ENCODE measurements at places on chromosomes 12 and 14. TPM values are rescaled to one million over a fixed set of nuclear protein-coding genes. Genes with fewer than 3 reads are reported as not detected.

PAPLN gene
- total RNA-seq, result not detected

ARHGAP9 gene
- total RNA-seq, result 0.18 TPM

TMEM229B gene
- total RNA-seq, result 0.41 TPM

RARG gene
- 58.9 TPM for total RNA-seq

DNA sequence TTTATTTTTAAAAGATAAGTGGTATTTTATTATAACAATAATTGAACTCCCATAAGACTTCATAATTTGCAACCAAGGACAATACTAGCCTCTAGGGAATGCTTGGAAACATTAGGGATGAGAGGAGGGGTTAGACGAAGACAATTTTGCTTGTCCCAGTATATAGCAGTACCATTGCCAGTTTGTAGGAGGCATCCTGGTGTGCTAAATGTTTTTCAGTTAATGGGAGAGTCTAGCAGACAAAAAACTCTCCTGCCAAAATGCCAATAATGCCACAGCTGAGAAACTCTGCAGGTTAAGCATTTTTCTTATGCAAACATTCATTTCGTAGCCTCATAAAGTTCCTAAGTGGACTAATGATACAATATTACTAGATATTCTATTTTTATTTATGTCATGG lies 38.1 kb downstream of the RASSF9 start:
- no peak for DNase-seq

GRCh38 chr14:32552766-32553165 lies 223.7 kb downstream of the AKAP6 start:
- DNase-seq, result no peak

GRCh38 chr12:55847033-55847432 lies 4.3 kb upstream of the MMP19 start:
- no peak for DNase-seq

DNA sequence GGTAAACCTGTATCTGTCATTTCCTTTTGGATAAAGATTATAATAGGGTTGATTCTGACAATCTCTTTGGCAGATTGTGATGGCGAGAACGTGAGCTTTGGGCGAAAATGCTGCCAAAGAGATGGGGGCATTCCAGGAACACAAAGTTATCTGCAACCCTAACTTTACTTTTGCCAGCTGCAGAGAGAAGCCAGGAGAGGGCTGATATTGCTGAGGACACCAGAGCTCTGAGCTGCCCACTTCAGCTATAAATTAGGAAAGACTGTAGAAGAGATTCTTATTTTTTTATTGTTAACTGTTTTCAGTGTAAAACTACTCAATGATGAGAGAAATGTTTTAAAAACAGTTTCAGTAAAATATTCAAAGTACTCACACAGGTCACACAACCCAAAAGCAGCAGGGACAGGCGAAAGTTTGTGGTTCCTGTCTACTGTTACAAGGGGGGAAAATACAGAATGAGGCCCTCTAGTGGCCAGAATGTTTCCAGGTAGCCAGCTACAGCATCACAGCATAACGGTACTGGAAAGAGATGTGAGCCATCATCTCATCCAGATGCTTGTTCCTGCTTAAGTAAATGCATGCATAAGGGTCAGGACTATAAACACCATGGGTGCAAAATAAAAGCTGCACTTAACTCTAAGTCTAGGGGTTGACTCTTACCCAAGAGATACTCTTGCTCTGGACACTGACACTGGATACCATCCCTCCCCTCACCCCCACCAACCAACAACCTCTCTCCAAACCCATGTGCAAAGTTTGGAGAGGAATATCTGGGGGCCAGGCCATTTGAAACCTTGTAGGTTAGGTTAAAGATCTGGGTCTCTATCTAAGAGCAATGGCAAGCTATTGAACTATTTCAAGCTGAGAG lies 498.4 kb downstream of the RMST start:
- no peak for DNase-seq

DNA sequence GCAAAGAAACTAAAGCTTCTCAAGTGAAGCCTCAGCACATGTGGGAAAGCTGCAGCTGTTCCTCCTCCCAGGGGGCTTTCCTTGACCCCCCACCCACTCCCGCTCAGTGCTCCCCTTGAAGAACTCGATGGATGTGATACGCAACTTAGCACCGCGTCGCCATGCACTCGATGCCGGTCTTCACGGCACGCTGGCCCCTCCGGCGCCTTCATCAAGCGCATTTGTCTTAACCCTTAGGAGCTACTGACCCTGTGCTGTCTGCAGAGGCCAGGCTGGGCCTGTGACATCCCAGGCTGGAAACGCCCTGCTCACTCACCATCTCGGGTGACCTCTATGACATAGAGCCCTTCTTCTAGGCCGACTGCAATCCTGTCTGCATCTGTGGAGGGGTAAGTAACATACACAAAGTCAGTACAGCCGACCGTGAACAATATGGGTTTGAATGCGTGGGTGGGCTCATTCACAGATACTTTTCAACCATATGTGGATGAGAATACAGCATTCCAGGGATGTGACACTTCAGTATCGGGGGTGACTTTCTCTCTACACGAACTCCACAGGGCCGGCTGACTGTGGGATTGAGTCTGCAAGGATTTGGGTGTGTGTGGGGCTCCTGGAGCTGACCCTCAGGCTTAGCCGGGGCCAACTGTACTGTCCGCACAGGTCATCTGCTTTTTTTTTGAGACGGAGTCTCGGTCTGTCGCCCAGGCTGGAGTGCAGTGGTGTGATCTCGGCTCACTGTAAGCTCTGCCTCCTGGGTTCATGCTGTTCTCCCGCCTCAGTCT lies 23.1 kb downstream of the AMN start:
- no peak for DNase-seq

- no peak for DNase-seq
These were observed 296.7 kb downstream of the CEP128 start for GRCh38 chr14:80644826-80645225.

DNA sequence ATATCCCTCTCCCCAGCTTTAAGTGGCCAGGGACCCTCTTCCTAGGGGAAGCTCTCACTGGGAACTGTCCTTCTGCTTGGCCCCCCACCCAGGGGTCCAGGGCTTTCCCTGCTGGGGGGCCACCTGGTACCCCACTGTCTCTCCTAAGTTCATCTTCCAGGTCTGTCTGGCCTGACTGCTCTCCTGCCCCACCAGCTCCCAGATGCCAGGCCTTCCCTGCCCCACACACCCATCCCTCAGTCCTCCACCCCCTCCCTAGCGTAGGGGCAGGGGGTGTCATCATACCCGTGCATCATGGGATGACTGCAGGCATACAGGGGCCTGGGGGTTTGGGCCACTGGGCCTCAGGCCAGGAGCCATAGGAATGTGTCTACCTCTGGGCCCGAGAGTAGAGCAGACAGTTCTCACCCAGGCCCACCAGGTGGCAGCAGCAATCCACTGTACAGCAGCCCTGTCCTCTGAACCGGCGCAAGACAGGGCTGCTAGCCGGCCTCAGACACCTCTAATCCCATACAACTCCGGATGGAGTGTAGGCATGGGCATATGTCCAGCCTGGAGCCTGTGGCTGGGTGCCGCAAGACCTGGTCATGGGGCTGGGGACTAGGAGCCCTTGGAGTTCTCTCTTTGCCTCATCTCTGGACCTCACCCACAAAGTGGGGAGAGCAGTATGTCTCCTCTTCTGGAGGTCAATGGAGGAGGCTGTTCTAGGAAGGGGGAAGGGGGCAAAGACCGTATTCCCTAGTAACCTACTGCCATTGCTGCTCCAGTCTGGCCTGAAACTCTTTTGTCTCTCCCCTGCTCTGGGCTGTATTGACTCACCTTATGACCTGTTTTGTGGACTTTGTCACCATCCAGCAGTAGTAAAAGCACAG lies 10.0 kb upstream of the SMARCD1 start:
- peak; percentile 89 for DNase-seq

- no peak for DNase-seq
These were observed 11.2 kb downstream of the TTC6 start for GRCh38 chr14:37606678-37607077.

DNA sequence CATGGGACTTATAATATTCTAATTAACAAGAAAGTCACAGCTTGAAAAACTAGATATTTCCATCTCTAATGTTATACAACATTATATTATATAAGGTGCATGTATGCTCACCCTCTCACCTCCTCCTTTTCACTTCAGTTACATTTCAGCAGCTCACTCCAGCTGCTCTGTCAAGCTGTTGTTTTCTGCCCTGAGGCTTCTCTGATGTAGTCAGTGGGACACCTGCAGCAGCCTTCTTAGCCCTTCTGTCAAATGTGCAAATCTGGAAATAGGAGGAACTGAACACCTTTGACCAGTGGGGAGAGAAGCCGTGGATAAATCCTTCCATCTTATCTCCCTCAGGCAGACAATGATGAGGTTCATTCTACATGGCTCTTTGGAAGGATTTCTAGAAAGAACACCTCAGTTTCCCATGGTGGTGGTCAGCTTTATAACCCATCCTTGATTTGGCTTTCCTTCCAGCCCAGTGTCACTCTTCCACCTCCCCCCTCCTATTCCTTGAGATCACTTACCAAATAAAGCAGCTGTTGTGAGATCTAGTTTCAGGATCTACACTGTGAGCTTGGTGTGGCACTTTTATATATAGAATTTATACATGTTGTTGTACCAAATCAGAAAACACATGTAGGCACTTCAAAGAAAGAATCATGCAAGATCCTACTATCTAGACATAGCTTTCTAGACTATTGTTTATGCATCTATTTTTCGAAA lies 79.6 kb upstream of the STK38L start:
- no peak for DNase-seq

- DNase-seq, result peak; percentile 76
These were observed 16.3 kb downstream of the DYNC1H1 start for GRCh38 chr14:101980700-101981099.

DNA sequence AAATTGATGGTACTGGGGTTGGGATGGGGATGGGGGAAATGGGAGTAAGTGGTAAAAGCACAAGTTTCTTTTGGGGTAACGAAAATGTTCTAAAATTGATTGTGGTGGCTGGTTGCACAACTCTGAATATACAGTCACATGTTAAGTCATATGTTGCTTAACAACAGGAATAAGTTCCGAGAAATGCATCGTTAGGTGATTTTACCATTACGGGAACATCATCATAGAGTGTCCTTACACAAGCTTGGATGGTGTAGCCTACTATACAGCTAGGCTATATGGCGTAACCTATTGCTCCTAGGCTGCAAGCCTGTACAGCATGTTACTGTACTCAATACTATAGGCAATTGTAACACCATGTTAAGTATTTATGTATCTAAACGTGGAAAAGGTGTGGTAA lies 31.0 kb downstream of the ITGA7 start:
- no peak for DNase-seq

Data from G401 (cell line).